ENCODE measurements at places on chromosomes 6 and 20.

DNA sequence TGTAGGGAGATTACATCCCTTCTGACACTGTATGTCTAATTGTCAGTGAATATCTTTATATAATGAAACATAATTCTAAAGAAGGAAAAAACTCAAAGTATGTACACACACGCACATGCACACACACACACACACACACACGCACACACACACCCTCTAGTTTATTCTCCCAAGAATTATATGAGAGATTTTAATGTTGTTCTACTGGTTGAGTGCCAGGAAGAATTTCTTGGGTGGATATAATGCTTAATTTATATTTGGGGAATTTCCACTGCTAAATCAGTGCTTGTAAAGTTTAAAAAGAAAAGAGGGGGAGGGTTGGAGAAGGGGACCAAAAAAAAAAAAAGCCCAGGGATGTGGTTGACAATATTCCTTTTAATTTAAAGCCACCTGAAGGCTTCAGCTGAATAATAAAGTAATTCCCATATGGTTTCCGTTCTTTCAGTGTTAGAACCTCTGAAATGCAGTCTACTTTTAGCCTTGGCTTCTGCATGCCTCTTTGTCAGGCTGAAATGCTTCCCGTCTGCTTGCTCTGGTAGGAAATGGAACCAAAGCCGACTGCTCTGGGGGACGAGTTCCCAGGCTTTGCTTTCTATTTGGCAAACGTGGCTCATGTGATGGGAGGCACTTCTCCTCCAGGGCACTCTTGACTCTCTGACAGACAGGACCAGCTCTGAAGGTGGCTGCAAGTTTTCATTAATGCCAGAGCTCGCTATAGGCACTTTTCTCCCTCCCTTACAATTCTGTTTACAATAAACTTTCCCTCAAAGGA, 225.4 kb downstream of the PRL start:
- DNase-seq = no peak

DNA sequence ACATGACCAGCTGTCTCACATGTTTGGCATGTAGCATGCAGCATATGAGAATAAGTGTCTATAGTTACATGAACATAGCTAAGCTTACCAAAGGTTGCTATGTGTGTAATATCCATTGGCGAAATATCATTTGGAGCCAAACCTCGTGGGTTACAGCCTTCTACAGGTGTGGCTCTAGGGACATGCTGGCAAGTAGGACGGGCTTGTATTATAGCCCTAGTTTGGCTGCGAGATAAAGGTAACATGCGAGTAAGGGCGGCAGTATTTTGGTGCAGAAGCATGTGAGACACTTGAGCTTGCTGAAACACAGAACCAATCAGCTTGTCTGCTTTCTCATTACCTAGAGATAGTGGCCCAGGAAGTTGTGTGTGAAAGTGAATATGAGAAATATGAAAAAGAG, 6.5 kb upstream of the ABHD12 start:
- no peak for DNase-seq

DNA sequence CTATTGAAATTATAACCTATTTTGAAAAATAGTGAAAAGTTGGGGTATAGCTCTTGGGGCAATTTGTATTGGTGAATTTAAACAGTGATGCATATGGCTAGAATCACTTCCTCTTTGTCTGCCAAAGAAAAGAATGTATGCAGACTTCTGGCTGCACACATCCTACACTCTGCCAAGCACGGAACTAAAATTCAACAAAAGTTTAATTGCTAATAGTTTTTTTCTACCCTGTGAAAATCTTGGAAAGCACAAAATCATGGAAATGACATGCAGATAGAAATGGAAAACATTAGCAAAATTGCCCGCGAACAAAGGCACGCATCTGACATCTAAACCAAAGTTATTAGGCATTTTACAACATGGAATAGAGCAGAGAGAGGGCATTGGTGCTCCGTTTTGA, 106.4 kb upstream of the PDE10A start:
- no peak for DNase-seq

DNA sequence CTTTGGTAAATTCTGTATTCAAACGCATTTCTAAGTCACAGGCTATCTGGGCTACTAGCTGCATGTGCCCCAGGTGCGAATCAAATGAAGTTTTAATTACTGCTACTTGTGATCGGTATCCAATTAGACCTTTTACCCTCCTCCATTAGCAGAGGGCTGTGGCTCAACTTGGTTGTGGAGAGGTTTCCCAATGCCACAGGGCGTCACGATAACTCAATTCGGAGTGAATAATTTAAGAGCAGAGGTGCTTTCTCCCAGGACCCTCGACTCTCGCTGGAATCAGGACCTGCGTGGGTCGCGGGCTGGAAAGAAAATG, 640 bp downstream of the SAYSD1 start:
- DNase-seq = no peak
